Frontal cortex (tissue), 4 donors: ENCODE measurements at places on chromosomes 4 and X.
A peak's percentile ranks its signal among the peaks of the same experiment; 100 is the strongest.

- DNase-seq: no peak
Measured at GRCh38 chr4:187814737-187815465, 180.7 kb upstream of the ZFP42 start.

DNA sequence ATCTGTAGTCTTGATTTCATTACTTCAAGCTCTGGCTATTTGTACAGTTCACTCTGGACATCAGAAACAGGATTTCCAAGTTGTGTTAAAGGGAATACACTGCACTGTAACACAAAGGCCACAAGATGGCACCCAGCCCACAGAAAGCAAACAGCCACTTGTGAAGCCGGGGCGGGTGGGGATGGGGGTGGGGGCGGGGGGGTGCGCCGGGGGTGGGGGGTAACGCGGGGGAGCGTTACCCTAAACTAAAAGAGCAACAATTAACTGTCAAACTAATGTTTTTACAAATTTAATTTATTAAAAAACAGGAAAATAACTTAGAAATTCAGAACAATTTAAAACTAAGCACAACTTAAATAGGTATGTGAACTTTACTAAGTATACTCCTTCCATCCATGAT, 27.3 kb downstream of the PRDX4 start:
- DNase-seq: peak; percentile 46

DNA sequence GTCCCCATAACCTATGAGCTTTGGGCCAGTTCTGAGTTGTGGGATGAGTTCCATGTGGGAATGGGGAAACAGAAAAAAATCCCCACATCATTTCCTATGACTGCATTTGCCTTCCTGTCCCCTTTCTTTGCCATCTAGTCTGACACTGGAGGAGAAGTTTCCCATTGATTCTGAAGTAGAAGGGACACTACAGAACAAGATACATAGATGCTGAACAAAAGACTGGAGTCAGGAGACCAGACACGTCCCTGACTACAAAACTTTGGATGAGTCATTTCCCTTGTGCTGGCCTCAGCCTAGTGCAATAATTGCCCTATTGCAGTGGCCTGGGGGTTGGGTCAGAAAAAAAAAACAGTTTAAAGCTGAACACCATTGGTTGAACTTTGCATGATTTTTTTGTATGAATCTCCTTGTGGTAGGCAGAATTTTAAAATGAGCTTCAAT, 22.1 kb downstream of the BEX3 start:
- no peak for DNase-seq

GRCh38 chr4:78024576-78025091, 32.5 kb upstream of the FRAS1 start:
- DNase-seq: no peak

GRCh38 chr4:3651267-3651845, 114.8 kb upstream of the ADRA2C start:
- no peak for DNase-seq

GRCh38 chr4:81485310-81485980, 13.7 kb upstream of the RASGEF1B start:
- no peak for DNase-seq

GRCh38 chrX:103442536-103442901, 66.2 kb downstream of the BEX3 start:
- no peak for DNase-seq

DNA sequence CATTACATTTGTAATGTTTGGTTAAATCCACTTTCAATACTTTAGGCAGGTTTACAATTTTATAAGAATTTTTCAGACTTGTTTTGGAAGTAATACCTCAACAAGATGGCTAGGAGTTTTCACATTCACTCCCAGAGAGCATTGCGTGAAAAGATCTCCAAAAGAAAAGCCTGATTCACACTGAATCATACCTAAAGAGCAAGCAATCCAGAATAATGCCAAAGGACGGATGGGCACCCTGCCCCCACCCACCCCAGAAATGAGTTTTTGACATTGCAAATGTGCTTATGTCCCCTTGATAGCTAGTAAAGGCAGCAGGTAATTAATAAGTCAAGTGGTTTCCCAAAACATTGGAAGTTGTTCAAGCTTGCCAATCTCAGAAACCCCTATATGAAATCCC, 557.7 kb upstream of the TENM3 start:
- no peak for DNase-seq

DNA sequence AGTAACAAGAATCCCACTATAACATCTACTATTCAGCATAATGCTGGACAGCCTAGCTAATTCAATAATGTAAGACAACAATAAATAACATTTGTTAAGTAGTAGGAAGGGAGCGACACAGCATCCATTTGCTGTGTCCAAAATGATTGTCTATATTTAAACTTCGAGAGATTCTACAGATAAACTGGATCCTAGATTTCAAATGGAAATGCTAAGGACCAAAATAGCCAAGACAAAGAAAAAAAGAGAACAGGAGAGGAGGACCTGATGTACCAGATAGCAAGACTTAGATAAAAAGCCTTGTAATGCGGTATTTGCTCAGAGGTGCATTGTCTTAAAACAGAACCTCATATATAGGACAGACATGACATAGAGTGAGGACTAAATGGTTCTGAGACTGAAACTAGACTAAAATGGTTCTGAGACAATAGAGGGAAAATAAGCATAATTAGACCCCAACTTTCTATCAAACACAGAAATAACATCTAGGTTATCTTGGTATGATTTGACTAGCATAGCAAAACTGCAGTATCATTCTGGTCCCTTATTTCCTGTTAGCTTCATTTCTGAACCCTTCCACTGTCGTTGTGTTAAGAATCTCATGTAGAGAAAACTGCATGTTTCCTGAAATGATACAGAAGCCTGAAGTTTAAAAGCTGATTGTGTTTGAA, 3.8 kb downstream of the HPGDS start:
- DNase-seq: no peak

GRCh38 chrX:6383917-6384316, 151.0 kb downstream of the VCX3A start:
- no peak for DNase-seq

- DNase-seq: no peak
Measured at GRCh38 chr4:113602646-113603228, 158.8 kb downstream of the CAMK2D start.

GRCh38 chrX:127025013-127025412, 205.5 kb downstream of the PRR32 start:
- DNase-seq: no peak

DNA sequence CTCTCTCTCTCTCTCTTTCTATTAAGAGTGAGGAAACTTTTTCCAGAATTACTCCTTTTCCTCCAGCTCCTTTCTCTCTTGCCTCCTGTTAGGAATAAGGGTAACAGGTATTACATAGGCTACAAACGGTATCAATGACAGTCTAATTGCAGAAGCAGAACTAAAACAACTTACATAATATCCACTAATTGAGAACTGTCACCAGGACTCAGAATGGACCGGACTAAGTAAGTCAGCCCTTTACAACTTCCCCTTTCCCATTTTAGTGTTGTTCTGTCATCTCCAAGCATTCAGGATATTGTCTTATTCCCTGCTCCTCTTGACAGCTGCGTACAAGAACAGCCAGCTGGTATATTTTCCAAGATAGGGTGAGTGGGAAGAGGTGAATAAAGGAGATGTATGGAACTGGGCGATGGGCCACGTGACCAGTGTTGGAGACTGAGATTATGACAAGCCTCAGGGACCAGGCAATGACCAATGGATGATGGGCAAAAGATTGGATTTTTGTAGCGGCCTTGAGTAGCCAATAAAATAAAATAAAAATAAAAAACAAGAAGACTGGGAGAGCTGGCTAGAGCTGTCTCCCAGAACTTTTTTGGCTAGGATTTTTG, 2.3 kb upstream of the FNIP2 start:
- DNase-seq: no peak

GRCh38 chr4:113604955-113605354, 156.6 kb downstream of the CAMK2D start:
- DNase-seq: no peak

- no peak for DNase-seq
Measured at GRCh38 chr4:122434285-122434684, 22.2 kb downstream of the IL2 start.

DNA sequence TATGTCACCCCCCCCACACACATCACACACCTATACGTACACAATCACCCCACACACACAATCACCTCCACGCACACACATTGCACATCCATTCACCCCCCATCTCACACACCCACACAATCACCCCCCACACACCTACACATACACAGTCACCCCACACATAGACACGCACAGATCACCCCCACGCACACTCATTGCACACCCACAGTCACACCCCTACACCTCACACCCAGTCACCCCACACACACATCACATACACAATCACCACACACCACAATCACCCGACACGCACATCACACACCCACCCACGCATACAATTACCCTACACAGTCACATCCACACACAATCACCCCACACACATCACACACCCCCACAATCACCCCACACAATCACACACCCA, 15.9 kb upstream of the TADA2B start:
- no peak for DNase-seq

DNA sequence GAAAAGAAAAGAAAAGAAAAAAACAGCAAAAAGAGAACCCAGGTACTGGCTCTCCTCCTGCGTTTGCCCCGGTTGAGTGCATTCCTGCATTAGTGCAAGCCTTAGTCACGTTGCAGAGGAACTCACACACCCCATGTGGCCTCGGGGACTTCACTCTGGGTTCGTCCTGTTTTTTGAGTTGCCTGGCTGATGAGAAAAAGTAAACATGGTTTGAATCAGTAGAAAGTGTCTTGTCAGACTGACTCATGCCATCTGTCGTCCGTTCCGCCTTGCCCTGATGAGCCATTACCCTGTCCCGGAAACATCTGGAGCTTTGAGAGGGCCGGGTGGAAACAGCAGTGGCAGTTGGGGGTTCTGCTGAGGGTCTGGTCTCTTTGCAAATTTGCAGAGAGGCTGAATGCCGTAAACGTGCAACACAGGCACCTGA, 16.3 kb downstream of the CD99 start:
- DNase-seq: no peak

DNA sequence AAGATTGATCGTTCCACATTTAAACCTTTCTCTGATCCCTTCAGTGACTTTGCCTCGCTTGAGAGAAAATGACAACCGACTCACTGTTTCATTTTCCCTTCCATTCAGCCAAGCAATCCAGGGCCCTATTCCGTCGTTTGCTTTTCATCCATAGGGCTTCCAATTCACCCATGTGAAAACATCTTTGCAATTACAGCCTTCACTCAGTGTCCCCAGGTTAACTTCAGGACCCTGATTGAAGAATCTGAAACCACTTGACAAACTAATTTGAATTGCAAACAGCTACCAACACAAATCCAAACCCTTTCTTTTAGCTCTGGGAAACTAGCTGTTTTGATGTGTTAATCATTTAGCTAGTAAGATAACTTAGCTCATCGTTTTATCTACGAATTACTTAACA, 120.2 kb upstream of the FAM9C start:
- DNase-seq: no peak

GRCh38 chr4:3304831-3305609, 12.2 kb downstream of the RGS12 start:
- DNase-seq: no peak

DNA sequence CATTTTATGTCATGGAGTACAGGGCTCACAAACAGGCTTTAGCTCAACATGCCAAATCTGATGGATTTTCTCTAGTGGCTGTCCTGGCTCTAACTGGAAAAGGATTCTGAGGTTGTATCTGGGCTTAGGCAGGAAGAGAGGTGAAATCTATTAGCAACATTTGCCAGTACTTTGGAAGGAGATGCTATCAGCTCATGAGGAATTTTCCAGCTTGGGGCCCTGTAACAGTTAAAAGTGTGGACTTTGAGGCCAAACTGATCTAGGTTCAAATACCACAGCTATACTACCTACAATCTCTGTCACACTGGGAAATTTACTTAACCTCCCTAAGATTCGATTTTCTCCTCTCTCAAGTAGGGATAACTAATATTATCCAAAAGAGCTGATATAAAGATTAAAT, 119.0 kb upstream of the HCCS start:
- DNase-seq: no peak

GRCh38 chr4:129929052-129929451, 833.1 kb downstream of the C4orf33 start:
- DNase-seq: no peak

DNA sequence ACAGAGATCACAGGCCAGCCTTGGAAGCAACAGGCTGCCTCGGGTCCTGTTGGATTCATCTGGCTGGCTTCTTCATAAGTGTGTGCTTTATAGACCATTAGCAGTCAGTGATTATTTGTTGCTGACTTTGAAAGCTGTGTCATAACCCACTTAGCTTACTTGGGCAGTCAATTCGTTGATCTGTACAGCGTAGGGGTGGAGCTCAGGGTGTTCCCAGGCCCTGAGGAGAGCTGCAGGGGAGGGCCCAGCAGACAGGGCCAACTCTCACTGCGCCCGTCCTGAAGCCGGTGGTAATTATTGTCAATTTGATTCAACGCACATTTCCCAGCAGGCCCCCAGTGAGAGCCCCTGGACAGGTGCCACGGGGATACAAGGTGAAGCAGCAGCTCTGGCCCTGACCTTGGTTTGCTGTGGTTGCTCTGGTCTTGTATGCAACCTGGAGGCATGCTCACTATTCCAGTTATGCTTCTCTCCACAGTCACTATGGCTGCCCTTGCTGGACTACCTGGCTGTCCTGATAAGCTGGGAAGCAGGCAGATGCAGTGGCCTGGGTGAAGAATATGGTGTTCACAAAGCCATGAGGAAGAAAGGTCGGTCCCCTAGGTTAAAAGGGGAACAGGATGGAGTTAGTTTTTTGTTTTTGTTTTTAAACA, 40.1 kb upstream of the HMGB3 start:
- DNase-seq: no peak

DNA sequence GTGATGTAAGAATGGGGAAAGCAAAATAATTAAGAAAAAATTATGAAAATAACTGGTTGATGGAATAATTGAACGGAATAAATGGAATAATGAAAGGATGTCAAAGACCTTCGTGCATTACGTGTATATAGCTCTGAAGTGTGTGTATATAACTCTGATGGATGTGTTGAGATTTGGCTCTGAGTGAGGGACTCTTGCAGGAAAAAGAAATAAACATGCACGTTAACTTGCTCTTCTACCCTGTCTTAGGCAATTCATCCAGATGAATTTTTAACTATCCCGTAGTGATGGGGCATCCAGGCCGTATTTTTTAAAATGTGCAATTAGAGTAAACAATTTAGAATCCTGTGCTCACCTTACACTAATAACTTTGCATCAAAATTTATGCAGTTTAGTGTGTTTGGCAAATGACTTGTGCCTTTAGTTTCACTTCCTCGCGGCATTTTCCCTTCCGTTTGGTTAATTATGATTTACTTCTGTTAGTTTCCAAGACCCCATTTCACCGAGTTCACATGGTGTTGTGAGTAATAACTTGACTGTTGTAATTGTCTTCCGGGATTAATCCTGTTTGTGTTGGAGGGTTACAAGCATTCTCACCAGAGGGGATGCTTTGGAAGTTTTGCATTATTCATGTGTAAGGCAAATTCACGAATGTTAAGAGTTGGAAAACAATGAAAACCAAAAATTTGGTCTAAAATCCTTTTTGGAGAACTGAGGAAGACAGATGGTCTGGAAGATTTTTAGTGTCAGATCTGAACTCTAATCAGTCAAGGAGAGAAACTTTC, 256.5 kb upstream of the FAT1 start:
- DNase-seq: no peak

- DNase-seq: peak; percentile 58
Measured at GRCh38 chr4:140609548-140610425, 41.0 kb upstream of the UCP1 start.
